ENCODE measurements at places on chromosomes 1 and 21.

DNA sequence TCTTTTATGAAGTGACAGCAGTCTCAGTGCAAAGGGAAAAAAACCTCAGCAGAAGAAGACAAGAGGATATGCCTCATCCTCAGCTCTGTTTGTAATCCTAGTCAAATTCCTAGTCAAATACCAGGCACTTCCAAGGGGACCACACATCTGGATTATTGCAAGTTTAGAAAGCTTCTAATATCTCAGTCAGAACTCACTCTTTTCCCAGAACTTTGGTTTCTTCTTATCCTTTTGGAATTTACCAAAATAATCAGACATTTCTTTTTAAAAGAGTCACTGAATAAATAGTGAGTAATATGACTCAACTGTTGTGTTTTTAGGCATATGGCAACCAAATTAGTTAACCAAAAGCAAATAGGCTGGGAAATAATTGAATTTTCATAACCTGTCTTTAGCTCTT lies 47.8 kb downstream of the PRRX1 start:
- DNase-seq = no peak

DNA sequence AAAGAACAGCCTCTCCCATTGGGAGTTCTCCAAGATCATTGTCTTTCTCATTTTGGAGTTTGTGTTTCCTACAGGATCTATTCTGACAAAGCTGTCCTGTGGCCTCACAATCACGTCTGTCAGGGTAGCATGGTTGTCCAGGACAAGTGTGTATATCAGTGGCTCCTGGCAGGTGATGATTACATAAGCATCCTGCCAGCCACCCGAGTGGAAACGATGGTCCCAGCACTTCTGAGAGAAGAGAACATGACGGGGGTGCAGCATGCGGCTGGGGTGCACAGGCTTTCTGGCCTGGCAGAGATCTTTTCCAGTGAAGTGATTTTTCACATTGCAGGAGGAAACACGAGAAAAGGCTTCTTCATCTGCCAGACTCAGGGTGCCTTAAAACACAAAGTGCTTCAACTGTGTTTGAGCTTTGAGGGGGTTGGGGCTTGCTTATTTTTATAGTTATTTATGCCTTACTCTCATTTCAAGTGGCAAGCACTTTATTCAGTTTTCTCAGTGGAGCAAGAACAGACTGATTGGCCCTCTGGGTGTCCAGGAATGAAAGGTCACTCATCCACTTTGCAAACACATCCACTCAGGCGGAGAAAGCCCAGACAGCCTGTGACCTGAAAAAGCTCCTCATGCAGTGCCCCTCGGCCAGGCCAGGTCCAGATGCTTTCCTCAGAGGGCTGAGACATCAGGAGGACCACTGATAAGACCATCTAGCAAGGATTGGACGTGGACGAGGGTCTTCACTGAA lies 186.0 kb downstream of the DUSP10 start:
- DNase-seq = no peak

- DNase-seq = no peak
Observed at GRCh38 chr1:26314501-26314900, 3.3 kb upstream of the CD52 start.

DNA sequence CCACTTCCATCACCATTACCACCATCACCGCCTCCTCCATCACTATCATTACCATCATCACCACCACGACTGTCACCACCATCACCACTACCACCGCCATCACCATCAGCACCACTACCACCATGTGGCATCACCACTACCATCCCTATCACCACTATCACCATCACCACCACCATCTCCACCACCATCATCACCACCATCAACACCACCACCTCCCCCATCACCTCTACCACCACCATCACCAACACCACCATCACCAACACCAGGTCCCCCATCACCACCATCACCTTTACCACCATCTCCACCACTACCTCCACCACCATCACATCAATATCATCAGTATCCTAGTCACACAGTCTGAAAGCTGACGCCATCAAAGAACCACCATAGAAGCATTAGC lies 39.9 kb upstream of the RIPK4 start:
- no peak for DNase-seq

- DNase-seq = no peak
Observed at GRCh38 chr1:70966018-70966638, 81.5 kb downstream of the PTGER3 start.

- DNase-seq = no peak
Observed at GRCh38 chr1:8674912-8675311, 142.5 kb downstream of the RERE start.

DNA sequence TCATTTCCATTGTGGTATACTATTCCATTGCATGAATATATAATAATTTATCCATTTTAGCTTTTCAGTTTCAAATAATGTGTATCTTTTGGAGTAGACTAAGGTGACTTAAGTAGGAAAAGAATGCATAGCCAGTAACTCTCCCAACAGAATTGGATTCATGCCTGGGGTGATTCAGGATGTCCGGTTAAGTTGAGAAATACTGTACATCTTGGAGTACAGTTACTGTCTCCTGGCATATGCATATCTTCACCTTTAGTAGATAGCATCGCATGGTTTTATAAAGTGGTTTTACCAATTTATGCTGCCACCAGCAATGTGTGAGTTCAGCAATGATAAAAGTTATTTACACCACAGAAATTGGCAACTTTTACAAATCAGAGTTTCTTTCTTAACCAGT lies 18.6 kb upstream of the SLC6A9 start:
- DNase-seq = no peak

DNA sequence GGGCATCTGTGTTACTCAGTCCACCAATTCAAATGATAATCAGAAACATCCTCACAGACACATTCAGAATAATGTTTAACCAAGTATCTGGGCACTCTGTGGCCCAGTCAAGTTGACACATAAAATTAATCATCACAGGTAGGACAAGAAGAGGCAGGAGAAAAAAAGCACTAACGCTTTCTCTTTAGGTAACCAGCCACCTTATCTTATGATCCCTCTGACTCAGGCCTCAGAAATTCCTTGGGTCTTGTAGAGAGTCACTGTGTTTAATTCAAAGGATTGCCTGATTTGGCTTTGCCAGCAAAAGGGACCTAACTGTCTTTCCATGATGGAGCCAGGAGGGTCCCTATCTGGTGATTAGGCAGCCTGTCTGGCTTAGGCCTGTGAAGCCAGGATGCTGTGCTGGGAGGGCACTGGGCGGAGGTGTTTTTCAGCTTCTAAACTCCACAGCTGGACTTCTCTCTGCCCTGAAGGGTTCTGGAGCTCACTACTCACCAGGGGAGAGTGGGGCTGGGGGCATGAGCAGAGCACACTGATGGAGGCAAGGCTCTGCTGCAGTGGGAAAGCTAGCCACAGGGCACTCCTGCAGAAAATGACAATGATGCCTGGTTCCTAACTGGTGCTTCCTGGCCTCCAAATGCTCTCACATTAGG lies 36.4 kb upstream of the STUM start:
- no peak for DNase-seq

GRCh38 chr1:212302745-212303383 lies 17.7 kb downstream of the PPP2R5A start:
- DNase-seq = no peak

- DNase-seq = peak; percentile 12
Observed at GRCh38 chr1:152654110-152654509, 9.1 kb upstream of the LCE2D start.

DNA sequence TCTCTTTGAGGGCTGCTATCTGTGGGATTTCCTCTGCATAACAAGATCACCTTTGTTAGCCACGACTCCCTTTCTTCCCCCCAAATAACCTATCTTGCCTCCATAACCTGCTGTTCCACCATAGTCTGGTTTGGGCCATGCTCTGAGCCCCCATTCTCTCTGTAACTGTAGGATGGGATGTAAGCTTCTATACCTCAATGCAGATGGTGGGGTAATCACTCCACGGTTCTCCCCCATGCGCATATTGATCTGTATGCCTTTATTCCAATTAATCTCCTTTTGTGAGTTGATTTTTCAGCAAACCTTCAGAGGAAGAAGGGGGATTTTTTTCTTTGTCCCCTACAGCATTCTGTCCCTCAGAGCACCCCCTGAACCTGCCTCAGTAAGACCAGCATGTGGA lies 170.1 kb upstream of the IRF2BP2 start:
- no peak for DNase-seq

GRCh38 chr1:166185526-166185925 lies 18.7 kb upstream of the FAM78B start:
- DNase-seq = no peak

- DNase-seq = no peak
Observed at GRCh38 chr1:161180639-161181038, 3.3 kb upstream of the B4GALT3 start.

DNA sequence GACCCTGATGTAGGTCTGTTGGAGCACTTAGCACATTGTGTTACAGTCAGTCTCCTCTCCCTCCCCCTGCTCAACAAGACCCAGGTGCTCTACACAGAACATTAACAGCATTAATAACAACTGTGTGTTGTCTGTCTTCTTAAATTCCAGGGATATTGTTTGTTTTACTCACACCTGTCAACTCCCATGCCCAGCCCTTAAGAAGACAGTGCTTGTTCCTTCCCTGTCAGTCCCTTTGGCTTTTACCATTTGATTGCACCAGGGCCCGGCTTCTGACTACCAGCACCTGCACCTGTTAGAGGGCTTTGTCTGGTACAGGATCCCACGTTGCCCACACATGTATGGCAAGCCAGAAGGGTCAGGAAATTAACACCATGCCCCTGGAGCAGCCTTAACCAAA lies 11.7 kb downstream of the RIMKLA start:
- no peak for DNase-seq

DNA sequence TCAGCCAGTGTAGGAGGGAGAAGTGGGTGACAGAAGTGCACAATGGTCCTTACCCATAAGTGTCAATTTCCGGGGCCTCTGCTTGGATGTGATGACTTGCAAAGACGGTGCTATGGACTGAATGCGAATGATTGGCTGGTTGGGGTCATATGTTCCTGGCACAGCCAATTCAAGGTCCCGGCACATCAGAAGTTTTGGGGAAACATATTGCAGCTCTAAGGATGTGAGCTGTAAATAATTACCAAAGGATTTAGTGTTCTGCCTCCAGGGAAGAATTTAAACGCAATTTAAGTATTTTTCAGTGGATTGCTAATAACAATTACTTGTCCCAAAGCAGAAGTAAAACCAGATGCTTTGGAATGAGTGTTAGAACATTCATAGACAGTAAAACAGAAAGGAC lies 26.9 kb upstream of the EXOSC10 start:
- no peak for DNase-seq

- DNase-seq = no peak
Observed at GRCh38 chr1:7022058-7022457, 236.8 kb downstream of the CAMTA1 start.

DNA sequence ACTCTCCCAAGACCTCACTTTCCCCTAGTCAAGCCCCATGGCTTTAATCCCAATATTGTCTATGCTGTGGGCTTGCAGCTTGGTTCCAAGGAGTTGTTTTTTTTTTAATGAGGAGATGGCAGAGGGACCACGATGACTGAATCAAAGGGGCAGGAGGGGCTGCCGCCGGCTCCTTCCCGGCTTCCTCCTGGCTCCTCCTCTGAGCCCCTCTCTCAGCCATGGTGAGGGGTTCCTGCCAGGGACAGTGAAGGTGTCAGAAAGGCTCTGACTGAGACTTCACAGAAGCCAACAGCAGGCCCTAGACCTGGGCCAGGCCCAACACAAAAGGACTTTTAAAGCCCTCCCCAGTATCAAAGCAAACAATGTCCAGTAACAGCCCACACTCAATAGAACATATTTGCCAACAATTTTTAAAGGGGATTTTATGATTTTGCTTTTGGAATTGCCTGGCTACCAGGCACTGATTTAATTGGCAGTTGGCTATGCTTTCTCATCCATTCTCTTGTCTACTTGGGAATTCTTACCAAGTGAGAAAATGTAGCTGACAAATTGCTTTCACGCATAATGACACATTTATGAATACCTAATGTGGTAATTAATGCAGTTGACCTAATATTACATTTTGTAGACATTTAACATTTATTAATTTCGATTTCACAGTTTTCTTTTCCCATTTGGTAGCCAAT lies 54.2 kb downstream of the FBXO2 start:
- DNase-seq = no peak

DNA sequence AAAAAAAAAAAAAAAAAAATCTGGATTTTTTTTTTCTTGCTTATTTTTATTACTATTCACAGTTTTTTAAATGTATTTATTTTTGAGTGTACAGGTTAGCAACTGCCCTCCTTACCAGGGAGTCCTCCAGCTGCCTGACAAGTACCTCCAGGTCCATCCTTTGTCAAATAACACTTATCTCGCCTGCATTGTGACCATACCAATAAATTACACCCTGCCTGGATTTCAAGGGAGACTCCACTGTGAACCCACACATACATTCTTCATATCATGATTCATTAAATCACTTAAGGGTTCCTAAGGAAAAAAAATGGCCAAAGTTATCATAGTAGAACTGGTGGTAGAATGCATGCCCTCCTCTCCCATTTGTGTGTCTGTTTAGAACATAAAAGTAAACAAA lies 38.4 kb downstream of the EEIG2 start:
- DNase-seq = no peak

DNA sequence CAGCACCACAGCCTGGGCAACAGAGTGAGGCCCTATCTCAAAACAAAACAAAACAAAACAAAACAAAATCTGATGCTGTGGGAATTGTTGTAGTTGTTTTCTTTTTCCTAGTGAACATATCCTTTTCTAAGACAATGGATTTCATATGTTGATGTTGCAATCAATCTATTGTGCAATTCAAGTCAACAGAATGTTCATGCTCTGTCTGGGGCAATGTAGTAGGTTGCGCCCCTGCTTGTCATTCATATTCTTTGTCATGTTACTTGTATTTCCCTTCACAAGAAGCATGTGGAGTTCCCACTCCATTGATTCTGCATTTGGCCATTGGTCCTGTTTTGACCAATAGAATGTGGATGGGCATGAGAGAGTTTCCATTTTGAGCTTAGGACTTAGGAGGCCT lies 223.9 kb downstream of the DUSP10 start:
- DNase-seq = no peak

- no peak for DNase-seq
Observed at GRCh38 chr1:22105611-22106207, 37.2 kb downstream of the WNT4 start.

- no peak for DNase-seq
Observed at GRCh38 chr1:71721532-71721931, 560.8 kb downstream of the NEGR1 start.

GRCh38 chr1:76577525-76578185 lies 289.6 kb upstream of the ST6GALNAC5 start:
- DNase-seq = no peak

DNA sequence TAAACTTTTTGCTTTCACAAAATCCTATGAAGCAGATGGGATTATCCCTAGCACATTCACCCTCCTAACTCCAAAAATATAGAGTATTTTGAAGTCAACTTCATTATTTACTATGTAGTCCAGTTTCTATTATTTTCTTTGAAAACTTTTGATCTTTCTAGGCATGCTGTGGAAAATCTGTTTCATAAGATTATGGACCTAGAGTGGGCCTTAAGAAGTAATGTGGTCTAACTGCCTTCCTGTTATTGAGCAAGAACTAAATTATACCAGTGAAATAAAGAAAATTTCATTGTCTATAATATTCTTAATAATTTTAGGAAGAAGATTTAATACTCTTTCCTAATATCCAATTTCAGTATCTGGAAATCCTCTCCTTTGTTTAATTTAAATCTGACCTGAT lies 58.1 kb downstream of the PRKACB start:
- DNase-seq = no peak
